GM12864 (cell line): ENCODE measurements at places on chromosomes 6 and 20.
A peak's percentile ranks its signal among the peaks of the same experiment; 100 is the strongest.

DNA sequence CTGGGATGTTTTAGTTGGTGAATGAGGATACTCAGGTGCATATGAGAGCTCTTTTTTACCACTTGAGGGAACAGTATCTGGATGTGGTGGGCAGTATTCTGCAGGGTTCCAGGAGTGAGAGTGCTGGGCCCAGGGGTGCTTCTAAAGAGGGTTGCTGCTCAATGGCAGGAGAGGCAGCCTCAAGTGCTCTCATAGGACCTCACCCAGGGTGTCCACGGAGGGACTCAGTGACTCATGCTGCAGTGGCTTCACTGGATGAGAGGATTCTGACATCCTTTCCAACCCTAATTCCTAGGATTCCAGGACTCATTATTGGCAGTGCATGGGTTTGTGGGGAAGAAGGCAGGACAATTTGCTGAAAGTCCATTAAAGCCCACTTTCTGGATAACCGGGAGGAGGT is 176.6 kb upstream of the FERMT1 start:
- no peak for DNase-seq

DNA sequence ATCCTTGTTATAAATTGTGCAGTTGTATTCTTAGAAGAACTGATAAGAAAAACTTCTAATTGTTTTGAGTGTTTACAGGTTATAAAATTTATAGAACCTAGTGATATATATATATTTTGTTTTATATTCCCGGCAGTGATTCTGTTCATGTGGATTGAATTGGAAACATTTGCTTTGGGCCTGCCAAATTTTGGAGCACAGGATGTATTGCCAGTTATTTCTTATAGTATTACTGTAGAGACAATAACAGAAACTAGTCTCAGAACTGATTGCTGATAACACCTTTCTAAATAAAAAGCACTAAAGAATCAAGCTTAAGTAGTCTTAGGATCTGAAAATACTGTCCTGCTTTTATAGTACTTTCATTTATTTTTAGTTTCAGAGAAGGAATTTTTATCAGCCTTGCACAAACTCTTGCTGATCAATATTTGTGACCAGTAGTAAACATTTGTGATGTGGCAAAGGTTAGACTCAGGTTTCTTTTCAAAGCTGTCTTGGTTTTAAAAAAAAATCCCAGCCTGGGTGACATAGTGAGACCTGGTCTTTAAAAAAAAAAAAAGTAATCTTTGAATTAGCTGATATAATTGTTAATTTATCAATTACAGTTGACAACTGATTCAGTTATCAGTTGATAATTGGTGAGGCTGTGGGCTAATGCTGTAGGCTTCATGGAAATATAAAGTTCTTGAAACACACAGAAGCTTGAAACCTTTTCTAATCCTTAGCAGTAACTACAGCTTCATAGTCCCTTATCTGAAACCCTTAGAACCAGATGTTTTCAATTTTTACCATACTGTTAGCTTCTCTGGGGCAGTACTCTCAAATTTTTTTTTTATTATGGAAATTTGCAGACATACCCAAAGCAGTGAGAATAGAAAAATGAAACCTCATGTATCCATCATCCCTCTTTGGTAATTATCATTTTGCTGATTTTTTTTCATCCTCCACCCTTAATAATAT is 42.4 kb downstream of the RNGTT start:
- no peak for DNase-seq

DNA sequence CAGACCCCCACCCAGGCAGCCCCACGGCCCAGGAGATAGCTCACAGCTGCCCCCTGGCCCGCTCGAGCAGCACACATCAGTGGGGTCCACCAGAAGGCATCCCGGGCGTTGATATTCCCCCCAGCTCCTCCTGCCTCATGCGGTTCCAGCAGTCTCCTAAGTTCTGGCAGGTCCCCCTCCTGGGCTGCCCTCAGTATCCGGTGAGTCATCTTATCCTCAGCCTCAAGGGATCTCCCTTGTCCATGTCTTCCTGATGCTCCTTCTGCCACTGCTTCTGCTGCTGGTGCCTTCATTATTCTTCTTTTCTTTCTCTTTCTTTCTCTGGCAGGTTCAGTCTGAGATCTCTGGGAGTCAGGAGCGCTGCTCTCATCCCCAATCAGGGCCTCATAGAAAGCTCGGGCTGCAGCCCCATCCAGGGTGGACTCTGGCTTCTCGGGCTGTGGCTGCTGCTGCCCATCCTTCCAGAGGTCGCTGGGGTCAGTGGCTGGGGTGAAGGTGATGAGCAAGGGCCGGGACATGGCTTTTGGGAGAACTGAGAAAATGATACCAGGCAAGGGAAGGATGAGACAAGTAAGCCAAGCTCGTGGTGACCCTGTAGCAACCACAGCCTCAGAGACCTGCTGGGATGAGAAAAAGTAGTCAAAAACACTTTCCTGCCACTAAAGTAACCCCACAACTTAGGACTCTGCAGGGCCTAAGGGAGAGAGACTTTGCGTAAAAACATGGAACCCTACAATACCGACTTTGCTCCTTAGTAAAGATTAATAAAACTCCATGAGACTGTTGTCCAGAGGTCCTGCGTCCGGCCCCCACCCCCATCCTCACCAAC is 622 bp downstream of the GPANK1 start:
- DNase-seq = no peak

DNA sequence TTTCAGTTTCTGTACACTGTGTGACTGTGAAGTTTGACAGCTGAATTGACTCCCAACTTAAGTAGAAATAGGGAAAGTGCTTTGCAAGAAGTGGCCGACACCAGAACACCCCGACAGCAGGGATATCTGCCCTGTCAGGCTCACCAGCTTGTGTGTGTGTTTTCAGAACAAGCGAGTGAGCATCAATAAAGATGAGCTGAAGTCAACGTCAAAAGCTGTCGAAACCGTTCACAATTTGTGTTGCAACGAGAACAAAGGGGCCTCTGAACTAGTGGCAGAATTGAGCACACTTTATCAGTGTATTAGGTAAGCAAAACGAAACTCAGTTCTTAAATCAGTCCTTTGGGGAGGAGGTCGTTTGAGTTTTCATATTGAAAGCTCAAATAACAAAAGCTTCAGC is 10.7 kb downstream of the NELFCD start:
- DNase-seq = no peak

GRCh38 chr6:76490456-76490855 is 418.0 kb upstream of the IMPG1 start:
- no peak for DNase-seq

GRCh38 chr6:151285122-151285521 is 45.4 kb downstream of the AKAP12 start:
- no peak for DNase-seq

- no peak for DNase-seq
Measured at GRCh38 chr6:122789182-122790027, at the start of gene SMPDL3A. SMPDL3A (plus strand) TSS chr6:122789258; CDS start chr6:122789347, 89 bp downstream.

DNA sequence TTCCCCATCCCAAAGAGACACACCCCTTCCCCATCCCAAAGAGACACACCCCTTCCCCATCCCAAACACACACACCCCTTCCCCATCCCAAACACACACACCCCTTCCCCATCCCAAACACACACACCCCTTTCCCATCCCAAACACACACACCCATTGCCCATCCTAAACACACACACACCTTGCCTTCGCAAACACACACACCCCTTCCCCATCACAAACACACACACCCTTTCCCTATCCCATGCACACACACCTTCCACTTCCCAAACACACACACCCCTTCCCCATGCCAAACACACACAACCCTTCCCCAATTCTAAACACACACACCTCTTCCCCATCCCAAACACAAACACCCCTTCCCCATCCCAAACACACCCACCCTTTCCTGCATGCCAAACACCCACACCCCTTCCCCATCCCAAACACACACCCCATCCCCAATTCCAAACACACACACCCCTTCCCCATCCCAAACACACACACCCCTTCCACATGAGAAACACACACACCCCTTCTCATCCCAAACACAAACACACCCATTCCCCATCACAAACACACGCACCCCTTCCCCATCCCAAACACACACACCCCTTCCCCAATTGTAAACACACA is 315.3 kb downstream of the KIF16B start:
- DNase-seq = no peak

DNA sequence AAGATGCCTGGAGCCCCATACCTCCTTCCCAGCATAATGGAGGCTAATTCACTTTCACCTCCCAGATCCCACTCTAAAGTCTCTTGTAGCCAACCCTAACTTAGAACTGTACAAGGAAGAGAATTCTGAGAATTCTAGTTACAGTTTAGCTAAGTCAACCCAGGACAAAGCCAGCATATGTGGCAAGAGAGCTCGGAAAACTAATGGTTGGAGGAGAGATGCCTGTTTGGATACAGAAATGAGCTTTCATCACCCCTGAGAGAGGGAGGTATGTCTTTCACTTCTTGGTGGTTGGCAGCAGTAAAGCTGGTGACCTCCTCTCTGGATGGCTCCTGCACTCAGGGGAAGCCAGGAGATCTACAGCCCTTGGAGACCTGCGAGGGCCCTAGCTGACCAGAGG is 252.6 kb upstream of the SUPT3H start:
- no peak for DNase-seq

GRCh38 chr6:150528648-150529285 is 70.9 kb upstream of the PLEKHG1 start:
- DNase-seq = peak; percentile 8

DNA sequence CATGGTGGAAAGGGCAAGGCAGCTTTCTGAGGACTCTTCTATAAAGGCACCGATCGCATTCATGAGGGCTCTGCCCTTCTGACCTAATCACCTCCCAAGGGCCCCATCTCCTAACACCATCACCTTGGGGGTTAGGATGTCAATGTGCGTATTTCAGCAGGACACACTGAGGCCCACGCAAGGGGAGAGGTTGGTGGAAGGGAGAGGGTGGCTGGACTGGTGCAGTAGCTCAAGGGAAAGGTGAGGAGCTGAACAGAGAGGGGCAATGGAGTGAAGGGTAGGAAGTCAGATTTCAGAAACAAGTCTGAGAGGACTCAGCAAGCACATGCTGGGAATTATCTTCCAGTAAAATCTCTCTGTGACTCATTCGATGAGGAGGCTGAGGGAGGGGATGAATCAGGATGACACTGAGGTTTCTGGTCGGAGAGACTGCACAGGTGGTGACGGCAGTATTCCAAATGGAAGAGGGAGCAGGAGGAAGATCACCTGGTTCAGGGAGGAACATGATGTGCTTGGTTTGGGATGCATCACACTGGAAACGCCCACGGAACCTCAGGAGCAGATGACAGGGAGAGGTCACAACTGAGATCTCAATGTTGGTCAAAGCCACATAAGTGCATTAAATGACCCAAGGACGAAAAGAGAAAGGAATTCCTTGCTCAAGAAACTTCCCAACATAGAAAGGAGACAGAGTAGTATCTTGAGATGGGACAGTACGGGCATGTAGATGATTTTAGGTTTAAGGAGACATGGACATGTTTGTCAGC is 67.1 kb downstream of the TFAP2A start:
- no peak for DNase-seq

DNA sequence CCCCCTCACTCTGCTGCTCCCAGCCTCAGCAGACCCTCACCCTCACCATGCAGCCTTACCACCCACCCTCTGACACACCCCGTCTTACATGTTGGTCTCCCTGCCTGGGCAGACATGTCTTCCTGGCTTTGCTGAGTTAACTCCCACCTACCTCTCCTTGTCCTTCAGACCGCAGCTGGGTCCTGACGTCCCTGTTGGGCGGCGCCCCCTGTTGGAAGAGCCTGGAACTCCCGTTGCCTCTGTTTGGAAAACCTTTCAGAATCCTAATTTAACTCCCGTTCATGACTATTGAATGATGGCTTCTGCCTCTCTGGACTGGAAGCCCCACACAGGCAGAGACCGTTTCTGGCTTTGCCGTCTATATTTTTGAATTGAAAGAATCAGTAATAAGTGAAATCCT is 245.1 kb downstream of the MYLK4 start:
- DNase-seq = no peak

GRCh38 chr20:13068336-13068735 is 59.6 kb downstream of the SPTLC3 start:
- no peak for DNase-seq

DNA sequence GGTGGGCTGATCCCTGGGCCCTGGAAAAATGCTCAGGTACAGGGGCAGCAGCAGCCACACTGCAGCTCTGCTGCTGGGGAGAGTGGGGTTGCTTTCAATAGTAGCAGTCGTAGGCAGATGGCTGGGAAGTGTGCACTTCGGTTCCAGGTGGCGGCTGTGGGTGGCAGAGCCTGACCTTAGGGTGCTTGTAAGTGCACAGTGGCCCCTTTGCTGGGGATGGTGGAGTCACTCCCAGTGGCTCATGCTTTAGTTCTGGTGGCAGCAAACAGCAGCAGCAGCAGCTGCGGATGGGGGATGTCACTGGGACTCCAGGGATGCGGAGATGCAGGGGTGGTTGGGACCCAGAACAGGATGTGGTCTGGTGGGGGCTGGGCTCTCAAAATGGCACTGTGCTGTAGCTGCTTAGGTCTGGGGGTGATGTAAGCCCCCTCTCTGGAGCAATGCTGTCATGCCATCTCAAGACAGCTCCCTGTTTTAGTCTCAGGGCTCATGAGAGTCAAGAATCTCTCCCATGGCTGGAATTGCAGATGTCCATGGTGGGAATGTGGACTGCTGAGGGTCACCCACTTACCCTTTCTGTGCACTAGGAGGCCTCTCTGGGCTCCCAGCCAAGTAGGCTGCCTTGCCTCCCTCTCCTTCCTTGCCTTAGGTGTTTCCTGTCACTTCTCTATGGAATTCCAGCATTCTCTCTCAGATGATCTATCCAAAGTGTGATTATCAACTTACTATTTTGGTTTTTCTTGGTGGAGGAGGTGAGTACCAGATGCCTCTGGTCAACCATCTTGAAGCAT is 146.7 kb upstream of the SLC22A23 start:
- no peak for DNase-seq

DNA sequence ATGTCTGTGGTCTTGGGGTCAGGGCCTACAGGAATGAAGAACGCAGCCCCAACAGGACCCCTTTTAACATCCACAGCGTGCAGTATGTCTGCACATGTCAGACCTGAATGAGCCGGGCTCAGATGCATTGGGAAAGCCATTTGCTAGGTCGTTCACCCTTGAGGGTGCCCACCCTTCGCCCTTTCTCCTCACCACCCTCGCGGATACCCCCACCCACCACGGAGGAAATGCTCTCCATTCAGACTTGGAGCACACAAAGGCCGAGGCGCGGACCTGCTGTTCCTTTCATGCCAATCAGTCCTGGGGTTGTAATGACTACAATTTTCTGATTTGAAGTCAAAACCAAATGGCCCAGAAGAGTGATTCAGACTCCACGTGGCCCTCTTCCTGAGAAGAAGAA is 62.7 kb downstream of the EDN3 start:
- no peak for DNase-seq

- DNase-seq = no peak
Measured at GRCh38 chr20:20229595-20229994, 138.3 kb upstream of the INSM1 start.

GRCh38 chr20:3654326-3655130 is 8.7 kb downstream of the GFRA4 start:
- DNase-seq = no peak
